ENCODE measurements at places on chromosomes 1 and 21. TPM values are rescaled to one million over a fixed set of nuclear protein-coding genes. Genes with fewer than 3 reads are reported as not detected.

DNA sequence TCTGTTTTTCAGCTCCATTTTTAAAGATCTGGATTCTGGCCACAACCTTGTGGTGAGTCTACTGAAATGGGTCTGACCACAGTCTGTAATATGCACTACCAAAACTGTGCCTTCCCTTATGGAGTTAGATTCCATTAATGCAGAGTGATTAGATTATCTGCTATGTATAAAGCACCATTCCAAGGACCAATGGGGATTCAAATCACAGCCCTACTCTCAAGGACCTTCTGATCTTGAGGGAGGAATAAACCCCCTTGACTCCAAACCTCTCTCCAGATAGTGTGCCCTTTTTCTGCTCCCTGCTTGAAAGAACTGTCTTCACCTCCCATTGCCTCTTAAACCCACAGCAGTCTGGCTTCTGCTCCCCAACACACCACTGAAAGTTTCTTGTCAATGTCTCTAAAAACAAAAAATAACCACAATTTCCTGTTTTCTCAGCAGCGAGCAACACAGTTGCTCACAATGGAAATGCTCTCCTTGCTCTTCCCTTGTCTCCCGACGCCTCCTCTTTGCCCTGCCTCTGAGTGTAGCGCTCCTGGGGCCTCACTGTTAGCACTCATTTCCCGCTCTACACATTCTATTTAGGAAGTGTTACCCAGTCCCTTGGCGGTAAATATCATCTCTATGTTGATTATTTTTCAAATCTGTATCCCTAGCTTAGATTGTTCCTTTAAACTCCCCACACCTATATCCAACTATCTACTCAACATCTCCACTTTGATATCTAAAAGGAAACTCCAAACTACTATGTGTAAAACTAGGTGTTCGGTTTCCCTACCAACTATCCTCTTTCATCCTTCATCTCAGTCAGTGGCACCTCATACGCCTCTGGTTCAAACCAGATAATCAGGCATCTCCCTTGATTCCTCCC lies 13.6 kb downstream of the PCNX2 start:
- DNase-seq, result peak; percentile 27

GRCh38 chr1:64137412-64137803 lies 66.0 kb upstream of the UBE2U start:
- DNase-seq, result peak; percentile 24

DNA sequence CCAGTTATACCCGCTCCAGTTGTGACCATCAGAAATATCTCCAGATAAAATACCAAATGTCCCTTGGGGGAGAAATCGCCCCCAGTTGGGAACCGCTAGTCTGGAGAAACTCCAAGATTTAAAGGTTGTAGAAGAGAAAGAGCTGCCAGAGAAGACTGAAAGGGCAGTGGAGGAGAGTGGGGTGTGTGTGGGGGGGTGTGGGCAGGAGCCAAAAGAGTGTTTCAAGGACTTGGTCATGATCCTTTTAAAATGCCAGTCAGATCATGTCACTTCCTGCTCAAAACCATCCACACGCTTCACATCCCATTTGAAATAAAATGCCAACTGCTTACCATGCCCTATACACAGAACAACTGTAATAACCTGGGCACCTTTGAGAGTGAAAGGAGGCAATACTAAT lies 3.4 kb upstream of the HEYL start:
- peak; percentile 65 for DNase-seq

DNA sequence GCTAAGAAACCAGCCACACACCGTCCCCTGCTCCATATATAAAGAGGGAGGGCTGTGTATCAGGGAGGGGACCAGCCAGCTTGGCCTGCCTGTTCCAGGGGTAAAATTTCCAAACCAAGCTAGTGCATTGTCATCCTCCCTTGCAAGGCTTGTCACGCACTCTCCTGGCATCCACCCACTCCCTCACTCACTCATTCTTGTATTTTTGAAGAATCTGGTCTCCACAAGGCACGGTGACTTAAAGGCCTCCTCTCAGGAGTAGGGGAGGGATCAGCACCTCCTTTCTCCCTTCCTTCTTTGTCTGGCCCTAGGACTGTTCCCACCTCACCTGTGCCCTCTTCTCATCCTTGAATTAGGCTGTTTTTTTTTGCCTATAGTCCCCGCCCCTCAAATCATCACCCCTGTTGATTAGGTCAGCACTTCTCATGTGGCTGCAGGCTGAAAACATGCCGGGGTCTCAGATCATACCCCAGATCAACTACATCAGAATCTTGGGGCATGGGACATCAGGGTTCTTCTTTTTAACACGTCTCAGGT lies 5.0 kb downstream of the ABCA4 start:
- peak; percentile 88 for DNase-seq

- DNase-seq, result no peak
These were observed 128.5 kb upstream of the KCNK2 start for GRCh38 chr1:214953901-214954616.

DNA sequence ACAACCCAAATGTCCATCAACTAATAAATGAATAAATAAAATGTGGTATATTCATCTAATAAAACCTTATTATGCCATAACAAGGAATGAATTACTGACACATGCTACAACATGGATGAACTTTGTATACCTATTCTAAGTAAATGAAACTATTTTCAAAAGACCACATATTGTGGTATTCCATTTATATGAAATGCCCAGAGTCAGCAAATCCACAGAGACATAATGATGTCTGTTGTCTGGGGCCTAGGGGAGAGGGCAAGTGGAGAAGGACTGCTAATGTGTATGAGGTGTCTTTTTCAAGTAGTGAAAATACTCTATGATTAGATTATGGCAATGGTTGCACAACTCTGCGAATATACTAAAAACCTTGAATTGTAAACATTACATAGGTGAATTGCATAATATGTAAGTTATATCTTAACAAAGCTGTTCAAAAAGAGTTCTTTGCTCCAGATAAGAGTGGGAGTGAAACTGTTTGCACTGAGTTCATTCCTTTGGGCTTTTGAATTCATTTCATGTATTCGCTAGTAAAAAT lies 464.2 kb downstream of the NUF2 start:
- no peak for DNase-seq

DNA sequence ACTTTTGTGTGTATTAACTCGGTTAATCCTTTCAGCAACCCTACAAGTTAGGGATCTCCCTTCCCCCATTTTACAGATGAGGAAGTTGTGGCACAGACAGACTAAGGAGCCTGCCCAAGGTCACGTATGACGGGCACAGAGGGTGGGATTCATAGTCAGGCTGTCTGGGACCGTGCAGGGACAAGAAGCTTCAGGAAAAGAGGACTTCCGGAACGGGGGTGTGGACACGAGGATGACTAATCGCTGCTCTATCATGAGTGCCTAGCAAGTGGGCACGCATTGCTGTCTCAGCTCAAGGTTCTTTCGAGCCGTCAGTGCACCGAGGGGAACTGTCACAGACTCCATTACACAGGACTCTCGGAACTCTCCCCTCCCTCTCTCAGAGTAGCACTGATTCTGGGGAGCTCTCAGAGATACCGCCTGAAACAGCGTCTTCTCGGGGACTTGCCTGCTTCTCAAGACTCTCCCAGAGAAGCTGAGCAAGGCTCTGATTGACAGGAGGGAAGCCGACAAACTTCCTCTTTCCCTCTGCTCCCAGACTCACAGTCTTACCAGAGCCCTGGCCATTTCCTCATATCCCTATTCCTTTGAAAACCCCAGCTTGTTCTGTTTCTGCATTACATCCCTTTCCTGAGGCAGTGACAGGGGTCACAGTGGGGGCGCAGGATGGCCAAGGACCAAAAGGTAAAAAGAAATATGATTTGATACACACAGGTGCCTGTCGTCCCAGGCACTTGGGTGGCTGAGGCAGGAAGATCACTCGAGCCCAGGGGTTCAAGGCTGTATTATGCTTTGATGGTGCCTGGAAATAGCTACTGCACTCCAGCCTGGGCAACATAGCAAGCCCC lies 14.4 kb downstream of the FHAD1 start:
- DNase-seq, result peak; percentile 59

GRCh38 chr1:151361883-151362282 lies 10.6 kb downstream of the SELENBP1 start:
- no peak for DNase-seq

DNA sequence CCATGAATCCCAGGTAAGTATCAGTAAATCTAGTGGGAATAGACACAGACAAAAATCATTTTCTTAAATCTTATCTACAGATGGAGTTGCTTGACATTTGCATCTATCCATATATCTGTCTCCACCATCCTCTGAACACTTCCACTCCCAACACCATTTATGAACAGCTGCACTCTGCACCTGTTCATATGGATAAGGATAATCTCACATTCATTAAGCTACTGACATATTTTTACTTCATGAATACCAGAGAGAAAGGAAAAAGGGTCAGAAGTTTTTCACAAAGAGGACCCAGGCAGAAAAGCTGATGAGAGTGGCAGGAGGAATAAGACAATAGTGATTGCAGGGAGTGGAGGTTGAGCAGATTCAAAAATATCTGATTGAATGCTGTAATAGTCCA lies 222.6 kb downstream of the DNAH14 start:
- DNase-seq, result no peak

DNA sequence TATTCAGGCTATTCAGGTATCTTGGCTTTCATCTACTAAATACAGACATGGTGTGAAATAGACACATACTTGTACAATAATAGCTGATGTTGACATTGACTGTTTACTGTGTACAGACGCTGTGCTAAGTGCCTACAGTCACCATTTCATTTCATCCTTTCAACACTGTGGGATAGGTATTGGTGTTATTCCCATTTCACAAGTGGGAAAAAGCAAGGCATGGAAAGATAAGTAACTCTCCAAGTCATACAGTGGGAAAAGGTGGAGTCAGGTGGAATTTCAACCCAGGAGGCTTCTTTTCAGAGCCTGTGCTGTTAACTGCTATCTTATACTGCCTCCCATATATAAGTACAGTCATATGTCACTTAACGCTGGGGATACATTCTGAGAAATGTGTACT lies 49.6 kb upstream of the ATP1A1 start:
- no peak for DNase-seq

DNA sequence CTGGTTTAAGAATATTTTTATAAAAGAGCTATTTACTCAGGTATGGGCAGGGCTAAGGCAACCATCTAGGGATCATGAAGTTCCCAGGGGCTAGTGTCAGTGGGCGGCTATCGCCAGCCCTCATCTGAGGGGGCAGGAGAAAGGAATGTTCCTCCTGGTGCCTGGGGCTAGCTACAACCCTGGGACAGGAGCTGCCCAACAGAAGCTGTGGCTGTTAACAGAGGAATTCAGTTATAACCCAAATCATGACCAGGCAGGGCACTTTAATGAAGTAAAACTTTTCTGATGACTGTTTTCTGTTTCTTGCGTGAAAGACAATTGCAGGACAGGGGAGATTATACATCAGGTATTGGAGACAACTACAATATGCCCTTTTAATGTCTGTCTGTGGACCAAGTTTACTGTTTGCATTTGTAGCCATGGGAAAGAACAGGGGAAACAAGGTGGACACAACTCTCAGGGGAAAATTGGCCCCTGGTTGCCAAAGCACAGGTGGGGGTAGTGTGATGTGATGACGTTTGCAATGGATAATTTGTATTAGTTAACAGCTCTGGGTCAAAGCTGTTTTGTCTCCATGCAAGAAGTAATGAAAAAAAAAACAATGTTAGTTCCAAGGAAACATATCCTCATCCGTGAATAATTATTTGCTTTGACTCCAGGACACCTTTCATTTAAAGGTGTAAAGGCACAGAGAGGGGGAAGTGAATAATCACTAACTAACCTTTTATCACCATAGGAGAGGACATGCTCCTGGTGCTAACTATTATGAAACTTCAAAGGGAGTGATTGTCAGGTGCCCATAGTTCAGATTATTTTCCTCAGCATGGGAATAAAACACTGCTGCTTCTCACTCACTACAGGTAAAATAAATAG lies 105.2 kb downstream of the TSEN15 start:
- DNase-seq, result no peak

DNA sequence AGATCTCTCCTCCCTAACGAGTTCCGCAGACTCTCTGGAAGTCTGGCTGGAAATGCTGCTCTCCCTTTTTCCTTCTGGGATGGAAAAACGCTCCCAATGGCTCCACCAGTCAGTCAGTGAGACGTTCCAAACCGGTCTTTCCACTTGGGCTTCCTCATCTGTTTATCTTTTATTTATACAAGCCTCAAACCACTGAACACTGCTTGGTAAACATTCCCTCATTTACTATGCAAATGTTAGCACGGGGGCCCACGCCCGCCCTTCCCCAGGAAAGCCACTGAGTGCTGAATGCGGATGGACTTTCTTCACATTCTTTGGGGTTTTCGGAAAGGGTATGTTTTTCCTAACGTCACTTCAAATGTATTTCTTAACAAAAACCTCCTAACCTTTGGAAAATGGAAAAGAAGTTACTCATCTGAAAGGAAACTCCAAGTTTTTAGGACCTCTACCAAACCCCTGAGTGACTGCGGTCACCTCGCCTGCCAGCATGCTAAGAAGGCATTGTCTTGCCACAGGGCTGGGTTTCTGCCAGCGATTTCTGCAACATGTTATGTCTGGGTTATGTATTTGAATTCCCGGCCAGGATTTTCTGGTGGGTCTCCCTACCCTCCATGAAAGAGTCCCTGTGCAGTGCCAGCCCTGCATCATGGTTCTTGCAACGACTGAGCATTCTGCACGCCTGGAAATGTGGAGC lies 14.0 kb upstream of the UMODL1 start:
- DNase-seq, result peak; percentile 89

DNA sequence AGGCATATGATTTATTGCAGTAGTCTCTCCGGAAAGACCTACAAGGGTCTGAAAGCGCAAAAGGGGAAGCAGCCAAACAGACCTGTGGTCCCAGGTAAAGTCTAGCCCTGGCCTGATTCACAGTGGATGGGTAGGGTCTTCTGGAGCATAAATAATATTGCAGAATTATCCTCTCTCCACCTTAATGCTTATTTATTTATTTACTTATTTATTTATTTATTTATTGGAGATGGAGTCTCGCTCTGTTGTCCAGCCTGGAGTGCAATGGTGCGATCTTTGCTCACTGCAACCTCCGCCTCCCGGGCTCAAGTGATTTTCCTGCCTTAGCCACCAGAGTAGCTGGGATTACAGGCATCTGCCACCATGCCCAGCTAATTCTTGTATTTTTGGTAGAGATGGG lies 11.8 kb upstream of the KLHDC8A start:
- no peak for DNase-seq

- no peak for DNase-seq
These were observed 166.9 kb upstream of the FOXD3 start for GRCh38 chr1:63155437-63155836.

DNA sequence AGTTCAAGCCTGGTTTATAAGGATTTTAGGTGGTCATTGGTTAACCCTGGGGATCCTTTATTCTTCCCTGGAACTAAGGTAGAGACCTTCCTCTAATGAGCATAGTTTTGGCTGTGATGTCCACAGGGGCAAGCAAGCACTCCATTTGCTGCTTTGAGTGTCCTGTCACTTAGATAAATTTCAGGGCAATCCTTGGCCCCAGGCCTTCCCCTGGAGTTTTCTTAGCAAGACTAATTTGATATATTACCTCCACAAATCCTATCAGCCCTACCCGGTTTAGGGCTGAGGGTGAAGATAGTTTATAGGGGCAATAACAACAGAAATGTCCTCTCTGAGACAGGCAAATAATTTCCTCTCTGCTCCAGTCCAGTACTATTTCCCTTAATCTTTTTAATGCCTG lies 166.6 kb downstream of the CYYR1 start:
- no peak for DNase-seq

GRCh38 chr1:245026247-245026646 lies 128.5 kb upstream of the KIF26B start:
- DNase-seq, result no peak

The RAB25 gene
- not detected for total RNA-seq

The LRRC39 gene
- not detected for total RNA-seq

The ENAH gene
- 113 TPM for total RNA-seq

The FTCD gene
- not detected for total RNA-seq

The VWA5B1 gene
- not detected for total RNA-seq

The RBP7 gene
- not detected for total RNA-seq

The DOP1B gene
- total RNA-seq, result 12.3 TPM

The SFT2D2 gene
- total RNA-seq, result 38.7 TPM

The CDK11B gene
- total RNA-seq, result 8.2 TPM

The ATAD3C gene
- total RNA-seq, result not detected

The FCGR3A gene
- total RNA-seq, result not detected

All from GM23248 (cell line).